ENCODE measurements at places on chromosomes 1 and 21.

GRCh38 chr21:45548711-45549491, 6.7 kb upstream of the SLC19A1 start:
- no peak for DNase-seq

- DNase-seq, result no peak
Observed at GRCh38 chr1:12168451-12169160, 1.8 kb downstream of the TNFRSF1B start.

- DNase-seq, result no peak
Observed at GRCh38 chr1:206655471-206655882, 20.1 kb downstream of the DYRK3 start.

- DNase-seq, result no peak
Observed at GRCh38 chr1:246933893-246934292, 2.1 kb upstream of the AHCTF1 start.

- no peak for DNase-seq
Observed at GRCh38 chr1:18151436-18152122, 44.0 kb downstream of the IGSF21 start.

GRCh38 chr1:156926175-156926574, 5.7 kb downstream of the LRRC71 start:
- DNase-seq, result peak; percentile 7

Measured in HCEC 1CT (cell line).